ENCODE measurements at places on chromosomes 13 and 19. TPM values are rescaled to one million over a fixed set of nuclear protein-coding genes. Genes with fewer than 3 reads are reported as not detected.

Gene CEACAM21
- 24.7 TPM for total RNA-seq

Gene ZNF345
- 4.3 TPM for total RNA-seq

Gene HSPB6
- 0.99 TPM for total RNA-seq

Gene TGFBR3L
- total RNA-seq: 5.8 TPM

Gene KLK4
- total RNA-seq: not detected

Gene ADAMTS10
- 5.1 TPM for total RNA-seq

Gene TNFRSF19
- total RNA-seq: not detected

Gene ZNF177
- total RNA-seq: 0.41 TPM

Gene ONECUT3
- not detected for total RNA-seq

Gene B3GNT3
- total RNA-seq: 0.30 TPM

Gene CEACAM4
- not detected for total RNA-seq

DNA sequence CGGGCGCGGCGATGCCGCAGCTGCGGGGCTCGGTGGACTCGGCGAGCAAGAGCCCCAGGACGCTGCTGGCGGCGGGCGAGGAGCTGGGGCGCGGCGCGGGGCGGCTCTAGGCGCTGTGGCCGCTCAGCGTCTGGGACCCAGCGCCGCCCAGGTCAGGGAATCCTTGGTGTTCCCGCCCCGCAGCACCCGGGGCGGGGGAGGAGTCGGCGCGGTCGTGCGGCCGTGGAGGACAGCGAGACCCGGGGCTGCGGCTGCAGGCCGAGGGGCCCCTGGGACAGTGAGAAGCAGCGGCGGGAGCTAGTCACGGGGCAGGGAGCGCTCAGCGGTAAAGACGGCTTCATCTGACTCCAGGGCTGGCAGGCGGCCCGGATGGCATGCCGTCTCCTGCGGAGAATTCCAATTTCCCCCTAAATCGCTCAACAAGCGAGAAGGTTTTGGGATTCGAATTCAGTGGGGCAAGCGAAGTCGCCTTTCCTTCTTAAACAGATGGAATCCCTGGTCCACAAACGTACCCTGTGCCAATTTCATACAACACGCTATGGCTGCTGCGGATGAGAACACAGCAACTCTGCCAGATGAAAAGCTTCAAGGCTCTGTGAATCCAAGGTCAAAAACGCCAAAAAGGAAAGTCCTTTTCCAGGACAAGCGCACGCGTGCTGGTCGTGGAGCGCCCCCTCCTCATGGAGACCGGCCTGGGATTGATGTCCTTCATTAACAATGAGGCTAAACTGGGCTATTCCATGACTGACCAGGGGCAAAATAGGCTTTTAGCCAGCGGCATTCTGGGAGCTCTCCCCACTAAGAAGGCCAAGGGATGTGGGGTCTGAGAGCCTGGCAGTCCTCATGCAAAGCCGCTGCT is 4.2 kb upstream of the ZSCAN4 start:
- DNase-seq: no peak

- DNase-seq: no peak
Observed at GRCh38 chr13:95241321-95241720, 59.9 kb downstream of the ABCC4 start.

DNA sequence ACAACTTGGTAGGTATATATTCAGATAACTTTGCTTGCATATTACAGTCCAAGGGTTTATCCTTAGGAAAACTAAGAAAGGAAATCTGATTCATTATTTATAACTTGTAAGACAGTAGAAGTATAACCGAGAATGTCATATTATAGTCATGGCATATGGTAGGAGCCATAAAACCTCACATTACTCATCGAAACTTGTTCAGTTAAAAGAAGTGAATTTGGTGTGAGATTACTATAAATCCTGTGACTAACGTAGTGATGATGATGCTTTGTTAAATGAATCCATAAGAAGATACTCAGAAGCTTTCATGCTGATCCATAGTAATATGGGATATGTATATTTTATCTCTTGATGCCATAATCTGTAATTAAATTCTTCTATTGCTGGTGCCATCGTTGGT is 57.3 kb downstream of the MTUS2 start:
- no peak for DNase-seq

GRCh38 chr19:10013834-10014618 is 743 bp downstream of the RDH8 start:
- no peak for DNase-seq

DNA sequence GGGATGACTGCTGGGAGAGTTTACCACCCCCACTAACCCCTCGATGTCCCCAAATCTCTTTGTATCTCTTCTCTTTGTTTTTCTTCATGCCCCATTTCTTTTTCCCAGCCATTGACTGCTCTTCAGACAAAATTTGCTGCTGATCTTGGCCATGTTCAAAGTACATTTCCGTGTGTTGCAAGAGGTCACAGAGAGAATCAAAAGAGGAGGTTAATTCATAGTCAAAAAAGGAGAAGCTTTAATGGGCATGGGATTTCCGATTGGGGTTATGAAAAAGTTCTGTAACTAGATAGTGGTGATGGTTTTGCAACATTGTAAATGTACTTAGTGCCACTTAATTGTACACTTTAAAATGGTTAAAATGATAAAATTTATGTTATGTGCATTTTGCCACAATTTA is 121.1 kb downstream of the FLT1 start:
- DNase-seq: no peak

- DNase-seq: no peak
Observed at GRCh38 chr13:51912091-51912490, 50.3 kb downstream of the CCDC70 start.

DNA sequence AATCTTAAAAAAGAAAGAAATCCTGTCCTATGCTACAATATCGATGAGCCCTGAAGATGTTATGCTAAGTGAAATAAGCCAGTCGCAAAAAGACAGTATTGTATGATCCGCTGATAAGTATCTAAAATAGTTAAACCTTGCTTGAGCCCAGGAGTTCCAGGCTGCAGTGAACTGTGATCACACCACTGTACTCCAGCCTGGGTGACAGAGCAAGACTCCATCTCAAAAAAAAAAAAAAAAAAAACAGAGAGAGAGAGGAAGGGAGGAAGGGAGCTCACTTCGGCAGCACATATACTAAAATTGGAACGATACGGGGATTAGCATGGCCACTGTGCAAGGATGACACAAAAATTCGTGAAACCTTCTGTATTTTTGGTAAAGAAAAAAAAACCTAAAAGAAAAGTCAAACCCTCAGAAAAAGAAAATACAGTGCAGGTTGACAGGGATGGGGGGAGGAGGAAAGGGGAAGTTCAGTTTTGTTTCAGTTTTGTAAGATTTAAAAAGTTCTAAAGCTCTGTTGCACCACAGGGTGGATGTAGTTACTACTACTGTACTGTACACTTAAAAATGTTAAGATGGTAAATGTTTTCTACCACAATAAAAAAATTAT is 8.4 kb downstream of the CLASRP start:
- no peak for DNase-seq

DNA sequence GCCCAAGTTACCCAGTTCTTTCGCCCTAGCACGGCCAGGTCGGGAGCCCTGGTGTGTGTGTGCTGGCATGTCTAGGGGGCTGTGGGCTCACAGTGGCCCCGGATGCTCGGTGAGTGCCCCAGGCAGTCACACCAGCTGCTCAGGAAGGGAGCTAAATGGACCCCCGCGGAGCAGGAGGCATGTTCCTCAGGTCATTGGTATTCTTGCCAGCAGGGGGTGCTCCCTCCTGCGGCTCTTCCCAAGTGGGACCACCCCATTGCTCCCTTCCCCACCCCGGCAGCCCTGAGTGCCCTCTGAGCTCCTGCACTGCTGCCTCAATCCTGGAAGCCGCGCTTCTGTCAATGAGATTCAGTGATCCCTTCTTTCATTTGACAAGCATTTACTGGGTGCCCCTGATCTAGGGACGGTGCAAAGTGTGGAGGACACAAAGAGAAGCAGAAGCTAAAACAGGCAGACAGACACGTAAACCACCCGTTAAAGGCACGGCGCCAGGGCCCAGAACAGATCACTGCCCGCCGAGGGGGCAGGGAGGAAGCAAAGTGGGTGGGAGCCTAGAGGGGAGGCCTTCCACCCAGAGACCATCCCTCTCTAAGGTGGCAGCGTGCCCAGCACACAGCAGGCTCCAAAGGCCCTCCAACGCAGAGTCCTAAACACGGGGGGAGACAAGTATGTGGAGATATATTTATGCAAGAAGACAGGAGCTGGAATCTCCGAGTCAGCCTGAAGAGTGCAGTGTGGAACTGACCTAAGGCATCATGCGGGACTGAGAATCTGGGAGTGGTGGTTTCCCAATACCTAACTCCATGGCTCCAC is 5.2 kb upstream of the ADPRHL1 start:
- DNase-seq: no peak

GRCh38 chr13:110285991-110286832 is 20.7 kb downstream of the COL4A1 start:
- no peak for DNase-seq

- no peak for DNase-seq
Observed at GRCh38 chr19:4966591-4966990, 2.3 kb upstream of the KDM4B start.

DNA sequence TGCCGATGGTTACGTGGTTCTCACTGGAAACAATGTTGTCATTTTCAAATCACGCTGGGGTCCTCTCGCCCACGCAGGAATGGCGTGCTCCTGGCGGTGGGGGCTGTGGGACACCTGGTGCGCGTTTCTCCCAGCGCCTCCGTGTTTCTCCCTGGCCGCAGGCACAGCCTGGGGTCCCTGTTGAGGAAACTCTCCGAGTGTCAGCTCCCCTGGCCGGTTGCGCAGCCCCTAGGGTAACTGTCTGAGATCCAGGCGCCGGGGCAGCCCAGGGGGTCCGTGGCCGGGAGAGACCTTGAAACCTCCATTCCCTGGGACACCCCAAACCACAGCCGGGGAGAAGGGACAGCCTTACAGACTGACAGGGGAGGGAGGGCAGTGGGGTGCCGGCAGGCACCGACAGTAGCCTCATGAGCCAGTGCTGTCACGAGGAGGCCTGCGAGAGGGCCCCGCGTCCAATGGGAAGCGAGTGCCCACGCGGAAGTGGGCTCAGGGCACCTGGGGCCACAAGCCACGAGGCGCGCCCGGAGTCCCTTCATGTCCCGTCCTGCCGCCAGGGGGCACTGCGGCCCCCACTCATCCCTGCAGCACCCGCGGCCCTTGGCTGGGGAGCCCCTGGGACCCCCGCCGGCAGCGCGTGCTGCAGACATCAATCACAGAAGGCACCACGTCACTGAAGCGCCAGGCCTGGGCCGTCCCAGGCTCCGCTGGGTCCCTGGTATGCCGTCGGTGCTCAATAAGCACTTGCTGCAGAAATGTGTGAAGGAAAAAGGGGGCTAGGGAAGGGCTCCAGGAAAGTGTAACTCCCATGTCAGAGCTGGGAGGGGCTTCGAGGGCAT is 9.5 kb downstream of the ADAMTSL5 start:
- DNase-seq: peak; percentile 84

GRCh38 chr13:26526702-26527216 is 30.7 kb upstream of the WASF3 start:
- DNase-seq: no peak

- no peak for DNase-seq
Observed at GRCh38 chr19:36423925-36424324, 5.5 kb upstream of the ZFP82 start.

DNA sequence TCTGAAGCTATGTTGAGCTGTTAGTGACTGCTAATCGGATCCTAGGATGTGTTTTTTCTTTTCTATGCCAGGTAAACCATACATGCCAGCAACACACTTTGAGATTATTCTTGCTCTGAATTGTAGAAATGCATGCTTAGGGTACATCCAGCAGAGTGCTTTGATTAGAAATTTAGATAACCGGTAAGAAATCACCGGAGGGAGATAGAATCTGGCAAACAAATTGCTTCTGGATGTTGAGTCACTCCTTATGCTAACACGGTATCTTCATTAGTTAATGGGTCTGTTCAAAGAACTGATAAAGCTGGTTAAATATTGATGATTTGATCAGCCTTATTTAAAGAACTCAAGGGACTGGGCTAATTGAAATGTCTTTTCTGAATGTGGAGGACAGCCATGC is 85.1 kb upstream of the SIAH3 start:
- no peak for DNase-seq

DNA sequence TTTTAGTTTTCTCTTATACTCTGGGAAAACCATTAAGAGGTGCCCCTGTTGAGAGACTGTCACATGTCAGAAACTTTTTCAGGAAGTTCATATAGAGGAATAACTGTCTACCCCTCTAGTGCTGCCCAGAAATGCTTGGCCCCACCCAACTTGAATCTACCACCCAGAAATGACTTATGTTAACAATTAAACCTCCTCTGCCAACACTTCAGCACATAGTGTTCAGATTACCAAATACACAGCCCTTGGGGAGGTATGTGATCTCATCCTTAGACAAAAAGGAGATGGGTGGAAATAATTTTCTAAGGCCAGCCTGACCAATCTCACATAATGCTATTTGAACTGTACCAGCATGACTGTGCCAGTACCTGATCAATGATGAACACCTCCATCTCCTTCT is 35.6 kb downstream of the CCDC169 start:
- DNase-seq: no peak

DNA sequence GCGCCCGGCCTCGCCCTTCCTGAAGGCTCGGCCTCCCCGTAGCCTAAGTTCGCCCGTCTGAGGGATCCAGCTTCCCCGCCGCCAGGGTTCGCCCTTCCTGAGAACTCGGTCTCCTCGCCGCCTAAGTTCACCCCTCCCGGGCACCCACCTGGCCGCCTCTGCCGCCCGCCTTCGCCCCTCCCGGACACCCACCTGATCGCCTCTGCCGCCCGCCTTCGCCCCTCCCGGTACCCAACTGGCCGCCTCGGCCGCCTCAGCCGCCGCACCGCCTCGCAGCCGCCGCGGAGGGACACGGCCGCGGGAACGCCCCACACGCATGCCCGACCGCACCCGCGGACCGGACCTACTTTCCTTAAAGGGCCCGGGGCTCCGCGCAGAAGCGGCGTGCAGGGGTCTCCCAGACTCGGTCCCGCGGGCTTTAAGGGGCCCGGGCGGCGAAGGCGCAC is at the start of gene MOB3A:
MOB3A (minus strand) TSS at position 293 of the 446 bp plus-strand sequence. CDS start 17,766 bp downstream, outside the sequence.
- no peak for DNase-seq

GRCh38 chr13:72959643-72960042 is 99.2 kb upstream of the KLF5 start:
- DNase-seq: no peak

DNA sequence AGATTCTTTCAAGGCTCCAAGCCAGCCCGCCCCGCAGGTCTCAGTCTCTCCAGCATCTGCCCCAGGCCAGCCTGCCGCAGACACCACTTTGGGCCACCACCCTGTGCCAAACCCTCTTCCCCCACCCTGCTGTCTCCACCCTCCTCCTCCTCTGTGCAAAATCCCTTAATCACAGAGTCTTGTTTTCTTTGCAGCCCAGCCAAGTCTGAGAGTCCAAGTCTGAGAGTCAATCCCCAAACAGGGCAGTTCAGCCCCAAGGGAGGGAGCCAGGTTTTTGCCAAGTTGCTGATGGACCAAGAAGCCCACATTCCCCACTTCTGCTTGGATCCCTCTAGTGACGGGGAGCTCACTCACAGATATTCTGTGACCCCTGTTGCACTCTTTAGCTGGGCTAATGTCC is 3.1 kb downstream of the ADAMTS10 start:
- no peak for DNase-seq

Data from activated naive CD4-positive, alpha-beta T cell treated with anti-CD3 and anti-CD28 coated beads, Interleukin-2, amount 50 U/mL, for 72 hours (primary cell).